ENCODE measurements at places on chromosomes 6 and 20. TPM values are rescaled to one million over a fixed set of nuclear protein-coding genes. Genes with fewer than 3 reads are reported as not detected.

RAET1L gene
- total RNA-seq, result not detected

- H3K4me3 ChIP-seq, result peak overlapping the region; percentile 6
- DNase-seq, result no peak
- H3K27me3 ChIP-seq, result no peaks in the 10 kb centered on the region
- no peaks in the 10 kb centered on the region for H3K36me3 ChIP-seq
Measured at GRCh38 chr6:117494283-117494682, 11.8 kb downstream of the DCBLD1 start.

GRCh38 chr6:21348504-21349195 lies 244.9 kb upstream of the SOX4 start:
- no peak overlapping the region for H3K27ac ChIP-seq
- H3K4me1 ChIP-seq, result peaks cover 9% of the 10 kb centered on the region
- no peaks in the 10 kb centered on the region for H3K36me3 ChIP-seq
- no peaks in the 10 kb centered on the region for H3K27me3 ChIP-seq
- peak; percentile 21 for DNase-seq
- H3K4me3 ChIP-seq, result no peak overlapping the region

PHACTR3 gene
- total RNA-seq, result 4.3 TPM

EIF6 gene
- 37.4 TPM for total RNA-seq

GRCh38 chr6:109204511-109204910 lies 109.2 kb downstream of the CEP57L1 start:
- no peaks in the 10 kb centered on the region for H3K27me3 ChIP-seq
- H3K27ac ChIP-seq, result no peak overlapping the region
- no peaks in the 10 kb centered on the region for H3K36me3 ChIP-seq
- H3K4me1 ChIP-seq, result no peaks in the 10 kb centered on the region

- peak overlapping the region; percentile 62 for H3K27ac ChIP-seq
- H3K27me3 ChIP-seq, result no peaks in the 10 kb centered on the region
- no peaks in the 10 kb centered on the region for H3K36me3 ChIP-seq
Measured at GRCh38 chr6:22442826-22443225, 126.5 kb upstream of the HDGFL1 start.

PPP1R10 gene
- 31.5 TPM for total RNA-seq

- peak; percentile 46 for DNase-seq
- no peak overlapping the region for H3K27ac ChIP-seq
- peaks cover 24% of the 10 kb centered on the region for H3K27me3 ChIP-seq
- no peaks in the 10 kb centered on the region for H3K4me1 ChIP-seq
- H3K36me3 ChIP-seq, result no peaks in the 10 kb centered on the region
Measured at GRCh38 chr20:54067606-54068174, 2.7 kb downstream of the BCAS1 start.

FNDC11 gene
- 0.14 TPM for total RNA-seq

DNA sequence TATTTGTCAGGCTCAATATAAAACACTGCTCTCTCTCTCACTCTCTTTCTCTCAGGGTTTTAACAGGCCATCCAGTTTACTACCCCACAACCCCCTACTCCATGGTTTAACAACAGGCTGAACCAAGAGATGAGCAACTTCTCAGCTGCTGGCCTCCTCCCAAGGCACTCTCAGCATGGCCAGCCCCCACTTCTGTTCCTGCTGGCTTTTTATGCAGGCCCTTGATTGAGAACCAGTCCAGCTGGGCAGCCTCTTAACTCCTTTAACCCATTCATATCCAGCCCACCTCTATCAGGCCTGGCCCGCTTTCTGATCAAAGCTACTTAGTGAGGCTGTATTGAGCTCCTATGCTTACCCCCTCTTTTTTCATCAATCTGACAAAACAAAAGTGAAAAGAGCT lies 346.8 kb upstream of the POU3F2 start:
- DNase-seq, result no peak
- H3K4me3 ChIP-seq, result no peak overlapping the region
- H3K36me3 ChIP-seq, result no peaks in the 10 kb centered on the region
- H3K4me1 ChIP-seq, result no peaks in the 10 kb centered on the region
- no peak overlapping the region for H3K27ac ChIP-seq
- no peaks in the 10 kb centered on the region for H3K27me3 ChIP-seq

KIAA1755 gene
- total RNA-seq, result 7.1 TPM

DAAM2 gene
- 19.1 TPM for total RNA-seq

GRCh38 chr6:134287859-134288537 lies 29.9 kb downstream of the SGK1 start:
- DNase-seq, result no peak
- H3K27ac ChIP-seq, result peak overlapping the region; percentile 36
- H3K4me1 ChIP-seq, result peaks cover 13% of the 10 kb centered on the region
- H3K4me3 ChIP-seq, result no peak overlapping the region
- H3K27me3 ChIP-seq, result no peaks in the 10 kb centered on the region

DNA sequence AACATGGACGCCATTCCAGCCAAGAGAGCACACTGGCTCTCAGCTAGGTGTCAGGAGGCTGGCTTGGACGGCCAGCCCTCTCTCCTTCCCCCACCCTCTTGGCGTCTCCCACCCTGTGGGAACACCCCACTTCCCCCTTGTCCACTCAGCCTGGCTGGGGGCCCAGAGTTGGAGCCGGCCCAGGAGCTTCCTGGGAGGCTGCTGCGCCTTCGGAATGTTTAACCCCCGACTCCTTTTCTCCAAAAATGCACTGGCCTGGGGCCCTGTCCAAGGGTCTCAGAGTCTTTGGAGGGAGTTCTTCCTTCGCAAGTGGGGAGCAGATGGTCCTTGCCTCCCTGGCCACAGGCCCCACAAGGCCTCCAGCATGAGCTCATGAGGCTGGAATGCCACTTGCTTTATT lies 4.1 kb downstream of the ADAM33 start:
- peaks cover 66% of the 10 kb centered on the region for H3K27me3 ChIP-seq
- DNase-seq, result peak; percentile 41
- H3K4me1 ChIP-seq, result peaks cover 49% of the 10 kb centered on the region
- H3K27ac ChIP-seq, result peak overlapping the region; percentile 83
- no peaks in the 10 kb centered on the region for H3K36me3 ChIP-seq

DNA sequence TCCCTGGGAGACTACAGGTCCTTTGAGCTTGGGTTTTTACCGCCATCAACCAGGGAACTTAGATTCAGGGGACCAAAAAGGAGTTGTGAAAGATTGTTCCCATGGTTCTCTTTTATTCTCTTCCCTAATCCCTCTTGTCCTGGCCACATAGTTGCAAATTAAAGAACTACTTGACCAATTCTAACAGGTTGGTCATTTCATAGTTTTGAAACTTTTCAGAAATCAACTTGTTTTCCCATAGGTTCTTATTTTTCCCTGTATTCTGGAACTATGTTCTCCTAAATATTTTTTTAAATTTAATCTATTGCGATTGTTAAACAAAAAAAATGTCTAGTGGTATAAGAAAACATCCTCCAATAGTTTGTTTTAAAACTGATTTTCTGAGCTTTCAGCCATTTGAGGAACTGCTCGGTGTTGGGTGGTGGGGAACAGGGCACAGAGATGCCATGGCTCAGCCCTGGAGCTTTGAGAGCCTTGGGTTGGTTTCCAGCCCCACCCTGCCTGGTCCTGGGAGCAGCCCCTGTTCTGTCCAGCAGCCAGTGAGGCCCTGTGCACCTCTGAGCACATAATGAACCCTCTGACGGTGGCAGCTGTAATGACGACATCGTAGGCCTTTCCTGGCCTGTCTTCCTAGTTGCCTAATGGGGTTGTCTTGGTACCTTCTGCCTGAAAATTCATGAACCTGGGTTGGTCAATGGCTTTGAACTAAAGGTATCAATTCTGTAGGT lies 53.5 kb downstream of the TBC1D7 start:
- peaks cover 32% of the 10 kb centered on the region for H3K36me3 ChIP-seq
- no peak overlapping the region for H3K27ac ChIP-seq
- H3K4me1 ChIP-seq, result peaks cover 5% of the 10 kb centered on the region
- no peak overlapping the region for H3K4me3 ChIP-seq

GRCh38 chr6:11536795-11537194 lies 754 bp upstream of the TMEM170B start:
- no peaks in the 10 kb centered on the region for H3K27me3 ChIP-seq
- peaks cover 24% of the 10 kb centered on the region for H3K4me1 ChIP-seq
- no peaks in the 10 kb centered on the region for H3K36me3 ChIP-seq
- peak overlapping the region; percentile 94 for H3K4me3 ChIP-seq

KCNK16 gene
- not detected for total RNA-seq

DNA sequence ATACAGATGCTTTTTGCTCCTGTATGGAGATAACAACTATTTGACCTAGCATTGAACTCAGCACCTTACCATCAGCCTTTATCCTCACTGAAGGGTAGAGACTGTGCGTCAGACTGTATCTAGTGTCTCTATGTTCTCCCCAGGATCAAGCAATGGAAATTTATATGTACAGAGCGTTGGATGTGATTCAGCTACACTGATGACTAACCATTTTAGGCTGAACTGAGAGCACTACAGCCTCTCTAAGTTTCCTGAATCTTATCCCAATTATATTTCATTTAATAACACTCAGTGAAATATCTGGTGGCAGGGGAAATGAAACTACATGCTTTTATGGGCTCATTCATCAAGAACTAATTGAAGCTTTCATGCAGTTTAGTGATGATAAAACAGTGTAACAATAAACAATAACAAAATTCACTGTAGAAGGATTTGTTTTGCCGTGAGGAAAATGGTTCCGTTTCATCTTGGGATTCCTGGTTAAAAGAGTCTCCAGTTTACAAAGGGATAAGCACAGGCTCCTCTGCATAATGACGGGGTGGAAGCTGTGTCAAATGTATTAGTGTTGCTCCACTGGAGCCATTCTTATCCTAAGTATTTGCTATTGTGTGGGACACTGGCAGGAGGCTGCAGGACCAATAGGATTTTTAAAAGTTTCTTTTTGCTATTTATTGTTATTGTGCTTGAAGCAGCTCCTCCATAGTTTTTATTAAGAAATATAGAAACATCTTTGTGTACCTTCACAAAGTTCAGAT lies 567.6 kb upstream of the MMS22L start:
- H3K27me3 ChIP-seq, result no peaks in the 10 kb centered on the region
- no peaks in the 10 kb centered on the region for H3K4me1 ChIP-seq
- no peak for DNase-seq

LHFPL5 gene
- not detected for total RNA-seq

DNA sequence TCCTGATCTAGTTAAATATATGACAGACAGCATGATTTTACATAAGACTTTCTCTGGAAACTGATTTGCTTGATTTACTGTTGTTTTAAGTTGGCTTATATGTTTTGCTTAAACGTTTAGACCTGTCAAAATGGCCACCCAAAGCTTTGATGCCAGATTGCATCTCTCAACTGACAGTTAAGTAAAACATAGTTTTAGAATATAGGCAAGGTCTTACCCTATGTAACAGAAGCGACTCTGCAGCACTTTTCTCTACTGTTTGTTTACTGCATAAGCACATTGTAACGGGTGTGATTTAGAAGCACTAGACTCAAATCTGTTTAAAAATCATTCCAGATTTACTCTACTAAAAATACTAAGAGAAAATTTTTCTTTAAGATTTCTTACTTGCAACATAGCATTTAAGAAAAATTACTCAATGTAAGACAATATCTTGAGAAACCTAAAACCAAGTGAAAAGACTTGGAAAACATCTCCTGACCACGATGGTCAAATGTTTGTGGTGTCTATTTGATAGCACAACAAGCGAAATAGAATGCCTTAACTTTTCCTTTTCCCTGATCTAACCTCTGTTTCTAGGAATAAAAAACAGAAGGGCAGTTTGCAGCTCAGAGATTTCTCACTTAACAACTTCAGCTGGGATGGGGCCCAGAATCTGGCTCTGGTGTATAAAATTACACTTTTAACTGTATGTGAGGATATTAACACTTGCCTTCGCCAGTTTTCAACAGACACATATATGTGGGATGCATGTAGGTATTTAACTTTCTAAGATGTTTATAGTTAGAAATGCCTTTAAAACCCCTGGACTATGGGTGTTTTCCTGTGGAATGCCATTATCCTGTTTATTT lies 47.4 kb downstream of the AIG1 start:
- no peak overlapping the region for H3K4me3 ChIP-seq
- no peaks in the 10 kb centered on the region for H3K27me3 ChIP-seq
- peaks cover 26% of the 10 kb centered on the region for H3K4me1 ChIP-seq
- no peak for DNase-seq
- peak overlapping the region; percentile 3 for H3K27ac ChIP-seq

ARFGEF3 gene
- 2.0 TPM for total RNA-seq

- no peaks in the 10 kb centered on the region for H3K4me1 ChIP-seq
- DNase-seq, result no peak
- H3K4me3 ChIP-seq, result no peak overlapping the region
- no peak overlapping the region for H3K27ac ChIP-seq
Measured at GRCh38 chr6:41358503-41358902, 23.1 kb downstream of the NCR2 start.

GRCh38 chr6:7910654-7911344 lies at the start of gene TXNDC5:
Gene TXNDC5 (minus strand): TSS chr6:7910788. CDS start chr6:7910776, 12 bp downstream.
- DNase-seq, result peak; percentile 86
- H3K27ac ChIP-seq, result peak within 1 kb of the TSS; percentile 90
- peak within 1 kb of the TSS; percentile 84 for H3K4me3 ChIP-seq
- no peaks in the 10 kb centered on the region for H3K27me3 ChIP-seq

- H3K27me3 ChIP-seq, result no peaks in the 10 kb centered on the region
- H3K4me3 ChIP-seq, result no peak overlapping the region
- no peak for DNase-seq
- no peak overlapping the region for H3K27ac ChIP-seq
- no peaks in the 10 kb centered on the region for H3K36me3 ChIP-seq
Measured at GRCh38 chr6:155967322-155967721, 511.7 kb upstream of the NOX3 start.

WFDC2 gene
- total RNA-seq, result not detected

GRCh38 chr6:72972579-72972978 lies 252.7 kb downstream of the KHDC1L start:
- H3K4me3 ChIP-seq, result no peak overlapping the region
- no peak for DNase-seq
- H3K4me1 ChIP-seq, result no peaks in the 10 kb centered on the region
- H3K27ac ChIP-seq, result no peak overlapping the region
- H3K27me3 ChIP-seq, result no peaks in the 10 kb centered on the region

SLC17A2 gene
- total RNA-seq, result not detected

GRCh38 chr6:141439513-141439912 lies 693.2 kb upstream of the GJE1 start:
- no peaks in the 10 kb centered on the region for H3K27me3 ChIP-seq
- no peak for DNase-seq
- H3K4me1 ChIP-seq, result peaks cover 17% of the 10 kb centered on the region
- no peak overlapping the region for H3K4me3 ChIP-seq
- no peak overlapping the region for H3K27ac ChIP-seq
- no peaks in the 10 kb centered on the region for H3K36me3 ChIP-seq

DNA sequence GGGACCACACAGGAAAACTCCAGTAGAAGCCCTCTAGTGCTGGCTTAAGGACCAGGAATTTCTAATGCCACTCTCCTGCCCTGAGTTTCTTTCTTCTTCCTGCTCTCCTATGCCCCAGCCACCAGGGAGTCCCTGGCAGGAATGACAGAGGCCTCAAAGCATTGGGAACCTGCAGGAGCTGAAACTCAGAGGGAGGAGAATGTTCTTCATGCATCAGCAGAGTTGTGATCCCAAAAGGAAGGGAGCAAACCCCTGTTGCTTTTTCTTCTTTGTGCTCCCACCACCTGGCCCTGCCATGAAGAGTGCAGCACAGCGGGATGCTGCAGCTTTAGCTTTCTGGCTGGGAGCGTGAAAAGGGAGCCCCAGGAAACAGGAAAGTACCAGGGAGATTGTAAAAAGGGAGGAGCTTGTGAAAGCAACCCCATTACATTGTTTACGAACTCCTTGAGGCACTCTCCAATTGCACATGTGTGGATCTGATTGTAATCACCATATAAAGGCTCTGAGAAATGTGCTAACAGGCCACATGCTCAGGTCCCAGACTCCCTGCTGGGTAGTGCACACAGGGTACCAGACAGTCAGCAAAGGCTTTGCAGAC lies 34.7 kb upstream of the FKBP1A start:
- no peak overlapping the region for H3K27ac ChIP-seq
- peaks cover 14% of the 10 kb centered on the region for H3K27me3 ChIP-seq
- H3K4me1 ChIP-seq, result no peaks in the 10 kb centered on the region
- H3K4me3 ChIP-seq, result no peak overlapping the region
